ENCODE measurements at places on chromosomes 3 and 15. TPM values are rescaled to one million over a fixed set of nuclear protein-coding genes. Genes with fewer than 3 reads are reported as not detected.

Gene CSK
- polyA plus RNA-seq, result 36.6 TPM

Gene CDHR4
- polyA plus RNA-seq, result not detected

Gene GXYLT2
- 5.8 TPM for polyA plus RNA-seq

Gene MASP1
- not detected for polyA plus RNA-seq

Gene CP
- polyA plus RNA-seq, result not detected

Gene MYRIP
- polyA plus RNA-seq, result not detected

Gene SST
- polyA plus RNA-seq, result not detected

Gene VIPR1
- polyA plus RNA-seq, result 0.77 TPM

Gene TMEM207
- polyA plus RNA-seq, result not detected

Gene MST1
- polyA plus RNA-seq, result 5.5 TPM

Gene RPSA
- polyA plus RNA-seq, result 2,903 TPM

Gene C15orf62
- 0.05 TPM for polyA plus RNA-seq

Gene TM4SF4
- not detected for polyA plus RNA-seq

Gene CCDC174
- polyA plus RNA-seq, result 5.0 TPM

Gene FGD5
- not detected for polyA plus RNA-seq

Gene CNTN4
- polyA plus RNA-seq, result not detected

Gene ONECUT1
- polyA plus RNA-seq, result not detected

Gene TADA3
- polyA plus RNA-seq, result 47.0 TPM

Gene TIMP4
- polyA plus RNA-seq, result not detected

Gene BHLHE40
- polyA plus RNA-seq, result 40.8 TPM

Gene COL6A6
- polyA plus RNA-seq, result not detected

Gene GATA2
- 0.10 TPM for polyA plus RNA-seq

Gene GOLGA8T
- not detected for polyA plus RNA-seq

Gene DNAJC19
- 33.0 TPM for polyA plus RNA-seq

Gene AMIGO3
- polyA plus RNA-seq, result not detected

Gene SLC49A4
- 13.9 TPM for polyA plus RNA-seq

Gene RHOV
- polyA plus RNA-seq, result 0.90 TPM

Gene STRIT1
- not detected for polyA plus RNA-seq

Gene CCDC14
- polyA plus RNA-seq, result 28.5 TPM

Gene CHRNA3
- not detected for polyA plus RNA-seq

Gene IL17RB
- 0.18 TPM for polyA plus RNA-seq

Gene NLGN1
- not detected for polyA plus RNA-seq

Gene SKOR1
- 0.02 TPM for polyA plus RNA-seq

Gene RHCG
- polyA plus RNA-seq, result 1.5 TPM

Gene CFAP100
- polyA plus RNA-seq, result not detected

Gene ADGRG7
- polyA plus RNA-seq, result 0.07 TPM

Gene CEMIP
- polyA plus RNA-seq, result 0.18 TPM

All from mammary epithelial cell (primary cell).